GM23248 (cell line): ENCODE measurements at places on chromosomes 2 and 18.

- DNase-seq, result peak; percentile 36
Observed at GRCh38 chr2:36753706-36754221, 57.3 kb downstream of the VIT start.

DNA sequence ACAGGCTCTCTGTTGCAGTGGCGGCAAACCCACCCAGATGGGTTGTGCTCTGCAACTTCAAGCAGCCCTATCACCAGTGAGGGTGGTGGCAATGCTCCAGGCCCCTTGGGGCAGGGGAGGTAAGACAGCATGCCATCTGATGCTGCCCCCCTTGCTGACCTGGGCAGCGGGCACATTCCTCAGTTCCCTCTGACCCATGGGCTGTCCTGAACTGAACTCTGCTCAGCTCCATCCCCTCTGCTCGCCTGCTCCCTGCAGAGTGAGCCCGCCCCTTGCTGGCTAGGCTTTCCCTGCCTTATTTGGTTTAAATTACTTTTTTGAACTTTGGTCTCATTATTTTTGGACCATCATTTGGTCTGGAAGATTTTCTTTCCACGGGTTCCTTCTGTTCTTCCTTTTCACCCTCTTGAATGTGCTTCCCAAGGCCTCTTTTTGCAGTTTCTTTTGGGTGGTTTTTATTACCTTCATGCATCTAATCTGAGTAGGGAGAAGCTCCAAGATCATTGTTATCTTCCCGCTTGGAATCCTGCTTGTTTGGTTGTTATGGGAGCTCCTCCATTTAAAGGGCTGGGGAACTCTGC is 565.4 kb downstream of the TNS1 start:
- no peak for DNase-seq

DNA sequence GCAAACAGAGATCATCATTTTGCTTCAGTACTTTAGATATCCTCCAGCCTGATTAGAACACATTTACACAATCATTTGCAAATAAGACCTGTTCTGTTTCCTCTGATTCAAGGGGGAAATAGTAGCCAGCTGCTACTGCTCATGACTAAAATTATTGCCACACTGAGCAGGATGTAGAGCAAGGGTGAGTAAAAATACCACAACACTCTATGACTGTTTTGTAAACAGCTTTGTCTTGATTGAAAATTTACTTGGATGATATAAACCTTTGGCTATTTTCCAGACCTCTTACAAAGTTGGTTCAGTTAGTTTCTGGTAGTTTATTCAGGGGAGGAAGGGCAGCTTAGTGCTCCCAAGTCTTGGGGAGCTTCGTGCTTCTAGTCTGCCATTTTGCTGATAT is 286.4 kb upstream of the CNTNAP5 start:
- DNase-seq, result no peak

DNA sequence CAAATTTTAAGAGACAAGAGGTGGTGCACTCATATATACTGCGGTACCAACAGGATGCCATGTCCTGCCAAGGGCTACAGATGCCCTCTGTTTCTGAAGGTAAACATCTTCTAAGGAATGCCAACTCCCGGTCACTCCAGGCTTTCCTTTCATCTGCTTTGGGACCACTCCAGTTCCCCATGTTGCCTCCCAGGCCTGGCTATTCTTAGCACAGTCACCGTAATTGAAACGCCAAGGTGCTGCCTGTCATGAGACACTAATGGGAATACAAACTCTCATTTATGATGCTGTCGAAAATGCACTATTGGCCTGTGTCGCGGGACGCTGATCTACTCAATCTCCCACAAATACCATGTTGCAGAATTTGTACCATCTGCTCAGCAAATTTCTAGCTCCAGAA is 79.6 kb downstream of the KLF7 start:
- DNase-seq, result no peak

DNA sequence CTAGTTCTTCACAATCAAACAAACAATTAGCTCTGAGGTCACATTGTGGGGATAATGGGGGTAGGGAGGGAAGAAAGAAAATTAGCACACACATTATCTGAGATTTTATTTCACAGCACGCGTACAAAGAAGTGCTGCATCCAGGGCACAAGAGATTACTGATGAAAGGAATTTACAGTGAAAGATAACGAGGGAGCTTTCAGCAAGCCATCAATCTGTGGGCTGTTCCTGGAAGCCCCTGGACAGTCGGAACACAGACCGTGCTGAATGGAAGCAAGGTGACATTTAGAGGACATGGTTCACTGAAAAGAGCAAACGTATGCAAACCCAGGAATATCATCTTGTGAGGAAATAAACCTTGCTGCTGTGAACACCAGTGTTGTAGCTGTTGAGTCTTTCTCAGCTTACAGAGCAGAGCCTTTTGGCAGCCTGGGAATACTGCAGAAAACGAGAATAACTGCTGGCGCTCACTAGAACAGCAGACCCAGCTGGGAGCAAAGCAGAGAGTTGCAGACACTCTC is 63.2 kb downstream of the SCG2 start:
- no peak for DNase-seq
